Esophagus muscularis mucosa (tissue), 4 donors: ENCODE measurements at places on chromosomes 12 and 14. TPM values are rescaled to one million over a fixed set of nuclear protein-coding genes. Genes with fewer than 3 reads are reported as not detected.
A peak's percentile ranks its signal among the peaks of the same experiment; 100 is the strongest.

TAMALIN gene
- 26.9 TPM for total RNA-seq

RPGRIP1 gene
- total RNA-seq: not detected

PIANP gene
- total RNA-seq: 0.42 TPM

CELA1 gene
- total RNA-seq: not detected

MYF6 gene
- total RNA-seq: not detected

MGP gene
- total RNA-seq: 680 TPM

INHBC gene
- not detected for total RNA-seq

DNAI7 gene
- total RNA-seq: 0.40 TPM

- DNase-seq: no peak
- peaks cover 13% of the 10 kb centered on the region for H3K4me1 ChIP-seq
- H3K36me3 ChIP-seq: peaks cover 27% of the 10 kb centered on the region
- peak overlapping the region; percentile 64 for H3K4me3 ChIP-seq
- H3K27ac ChIP-seq: peak overlapping the region; percentile 95
- H3K27me3 ChIP-seq: no peaks in the 10 kb centered on the region
Observed at GRCh38 chr14:22955702-22956569, 954 bp downstream of the HAUS4 start.

GRCh38 chr12:6165395-6165794 is 34.8 kb upstream of the CD9 start:
- H3K27me3 ChIP-seq: no peaks in the 10 kb centered on the region
- no peak for DNase-seq
- no peaks in the 10 kb centered on the region for H3K36me3 ChIP-seq
- no peak overlapping the region for H3K4me3 ChIP-seq

GRCh38 chr12:116162071-116162470 is 115.4 kb downstream of the MED13L start:
- H3K36me3 ChIP-seq: no peaks in the 10 kb centered on the region
- peaks cover 89% of the 10 kb centered on the region for H3K4me1 ChIP-seq
- no peak overlapping the region for H3K4me3 ChIP-seq
- H3K27me3 ChIP-seq: no peaks in the 10 kb centered on the region

DNA sequence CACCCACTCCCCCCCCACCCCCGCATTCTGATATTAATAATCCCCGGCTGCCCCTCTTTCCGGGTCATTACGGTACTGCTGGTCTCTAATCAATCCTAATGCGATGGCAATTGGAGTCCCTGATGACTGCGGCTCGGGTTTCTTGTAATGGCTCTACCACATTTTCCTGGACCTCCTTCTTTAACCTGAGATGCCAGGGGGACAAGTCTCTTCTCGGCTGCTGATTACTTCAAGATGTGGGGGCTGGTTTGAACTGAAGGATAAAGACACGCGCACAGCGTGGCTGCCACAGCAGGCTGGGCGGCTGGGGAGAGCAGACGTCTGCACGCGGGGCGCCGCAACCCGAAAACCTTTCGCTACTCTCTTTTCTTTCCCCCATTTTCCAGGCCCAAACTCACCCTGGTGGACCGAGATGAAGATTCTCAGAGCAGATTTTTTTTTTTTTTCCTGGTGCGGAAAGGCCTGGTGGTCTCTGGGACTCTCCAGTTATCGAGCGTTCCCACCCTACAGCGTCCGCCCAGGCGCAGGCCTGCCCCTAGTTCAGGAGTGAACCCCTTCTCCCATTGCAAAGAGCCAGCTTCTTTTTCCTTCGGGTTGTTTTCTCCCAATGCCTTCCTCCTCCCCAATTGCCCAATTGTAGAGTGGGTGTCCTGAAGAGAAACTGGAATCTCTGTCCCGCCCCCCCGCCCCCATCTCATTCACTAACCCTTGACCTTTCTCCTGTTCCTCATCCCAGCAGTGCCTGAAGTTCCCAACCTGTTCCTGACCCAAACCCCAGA is 6.0 kb upstream of the SIX1 start:
- peaks cover 39% of the 10 kb centered on the region for H3K4me1 ChIP-seq
- H3K27me3 ChIP-seq: peaks cover 76% of the 10 kb centered on the region
- no peak overlapping the region for H3K27ac ChIP-seq

DNA sequence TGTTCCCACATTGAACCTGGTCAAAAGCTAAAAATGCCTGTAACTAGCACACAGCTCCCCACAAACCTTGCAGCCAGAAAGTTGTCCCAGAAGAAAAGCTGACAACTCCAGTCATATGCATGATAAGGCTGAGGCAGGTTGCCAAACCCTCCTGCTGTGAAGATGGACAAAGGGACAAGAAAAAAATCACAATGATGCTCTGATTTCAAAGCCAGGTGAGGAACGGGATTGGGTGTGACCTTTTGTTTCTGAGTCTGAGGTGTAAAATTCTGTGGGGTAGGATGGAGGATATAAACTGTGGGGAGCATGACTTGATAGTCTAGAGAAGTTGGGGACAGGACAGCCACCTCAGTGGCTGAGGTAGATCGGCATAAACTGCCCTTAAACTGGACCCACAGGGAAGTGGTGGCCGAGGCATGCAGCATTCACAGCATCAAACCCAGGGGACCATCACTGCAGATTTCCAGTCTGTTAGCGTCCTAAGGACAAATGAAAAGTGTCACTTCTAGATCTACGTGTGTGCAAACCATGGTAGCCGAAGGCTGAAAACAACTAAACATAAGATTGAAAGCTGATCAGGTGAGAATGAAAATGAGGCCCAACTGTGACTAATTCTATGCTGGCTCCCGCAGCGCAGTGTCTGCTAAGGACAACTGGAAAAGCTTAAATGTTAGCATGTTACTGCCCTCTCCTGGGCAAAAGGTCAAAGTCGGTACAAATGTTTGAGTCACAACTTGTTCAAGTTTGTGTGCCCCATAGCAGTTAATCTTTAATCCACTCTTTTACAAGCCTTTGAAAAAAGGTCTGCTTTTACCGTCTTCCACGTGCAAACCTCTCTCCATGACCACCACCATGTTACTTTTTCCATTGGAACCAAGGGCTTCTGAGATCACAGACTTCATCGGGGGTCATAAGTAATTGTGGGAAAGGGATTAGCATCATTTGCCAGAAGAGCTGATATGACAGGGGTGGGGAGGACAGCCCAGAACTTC is 39.8 kb downstream of the GRIN2B start:
- H3K4me3 ChIP-seq: no peak overlapping the region
- no peaks in the 10 kb centered on the region for H3K36me3 ChIP-seq
- no peaks in the 10 kb centered on the region for H3K27me3 ChIP-seq
- peak; percentile 75 for DNase-seq
- H3K4me1 ChIP-seq: no peaks in the 10 kb centered on the region
- no peak overlapping the region for H3K27ac ChIP-seq

- no peak overlapping the region for H3K4me3 ChIP-seq
- no peak for DNase-seq
- no peaks in the 10 kb centered on the region for H3K36me3 ChIP-seq
- H3K27me3 ChIP-seq: no peaks in the 10 kb centered on the region
- H3K27ac ChIP-seq: no peak overlapping the region
Observed at GRCh38 chr14:105902131-105902898, 375.9 kb downstream of the TMEM121 start.

DNA sequence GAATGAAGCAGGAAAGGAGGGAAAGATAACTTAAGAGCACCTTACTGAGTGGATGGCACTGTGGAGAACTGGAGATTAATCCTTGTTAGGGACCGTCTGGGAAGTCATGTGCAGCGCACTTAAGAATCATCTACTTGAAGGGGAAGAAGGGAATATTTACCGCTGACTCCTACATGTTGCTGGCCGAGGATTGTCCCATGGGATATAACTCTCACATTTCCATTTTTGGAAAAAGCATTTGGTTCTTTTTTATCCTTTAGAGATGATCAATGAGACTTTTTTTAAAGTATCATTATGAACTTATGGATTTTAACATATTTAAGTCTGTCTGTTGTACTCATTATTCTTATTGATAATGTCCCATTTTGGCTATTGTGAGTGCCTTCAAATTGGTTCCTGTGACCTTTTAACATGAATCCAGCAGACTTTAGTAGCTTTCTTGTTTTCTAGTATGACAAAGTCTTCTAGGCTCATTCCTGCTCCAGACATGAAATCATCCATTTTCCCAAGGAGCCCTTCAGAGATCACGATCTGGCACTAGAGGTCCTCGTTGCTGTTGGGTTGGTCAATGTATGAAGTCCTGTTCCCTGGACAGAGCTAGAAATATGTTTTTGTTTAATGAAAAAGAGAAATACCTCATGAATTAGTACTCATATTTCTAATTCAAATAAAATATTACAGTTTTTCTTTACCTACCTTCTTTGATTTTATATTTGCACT is 20.2 kb upstream of the FAM234B start:
- no peaks in the 10 kb centered on the region for H3K27me3 ChIP-seq
- H3K4me3 ChIP-seq: no peak overlapping the region
- H3K4me1 ChIP-seq: peaks cover 16% of the 10 kb centered on the region

GRCh38 chr12:16299403-16299802 is 21.9 kb upstream of the SLC15A5 start:
- DNase-seq: no peak
- no peak overlapping the region for H3K27ac ChIP-seq
- H3K4me3 ChIP-seq: no peak overlapping the region
- no peaks in the 10 kb centered on the region for H3K36me3 ChIP-seq
- no peaks in the 10 kb centered on the region for H3K4me1 ChIP-seq

- H3K4me3 ChIP-seq: no peak overlapping the region
- DNase-seq: no peak
- H3K4me1 ChIP-seq: peaks cover 3% of the 10 kb centered on the region
- no peaks in the 10 kb centered on the region for H3K36me3 ChIP-seq
Observed at GRCh38 chr14:54194501-54194900, 202.3 kb upstream of the CDKN3 start.

DNA sequence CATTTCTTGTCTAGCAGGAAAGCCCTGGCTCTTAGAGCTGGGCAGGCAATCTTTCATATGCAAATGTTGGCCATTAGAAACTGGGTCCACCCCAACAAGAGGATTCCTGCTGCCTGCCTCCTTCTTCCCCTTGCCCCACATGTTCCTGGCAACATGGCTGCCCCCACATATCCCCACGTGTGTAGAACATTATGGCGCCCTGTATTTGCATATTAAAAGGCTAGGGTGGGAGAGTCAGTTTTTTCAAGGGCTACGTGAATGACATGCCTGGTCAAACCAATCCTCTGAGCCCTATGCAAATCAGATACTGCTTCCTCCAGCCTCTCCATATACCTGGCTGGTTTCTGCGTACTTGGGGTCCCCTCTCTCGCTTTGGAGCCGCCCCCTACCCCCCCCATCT is 514.0 kb downstream of the FUT8 start:
- H3K4me3 ChIP-seq: no peak overlapping the region
- no peak overlapping the region for H3K27ac ChIP-seq
- DNase-seq: no peak

- peak overlapping the region; percentile 58 for H3K4me3 ChIP-seq
- peak overlapping the region; percentile 16 for H3K27ac ChIP-seq
- H3K36me3 ChIP-seq: no peaks in the 10 kb centered on the region
- no peak for DNase-seq
- peaks cover 22% of the 10 kb centered on the region for H3K4me1 ChIP-seq
Observed at GRCh38 chr12:51390891-51391282, 319 bp downstream of the GALNT6 start.

DNA sequence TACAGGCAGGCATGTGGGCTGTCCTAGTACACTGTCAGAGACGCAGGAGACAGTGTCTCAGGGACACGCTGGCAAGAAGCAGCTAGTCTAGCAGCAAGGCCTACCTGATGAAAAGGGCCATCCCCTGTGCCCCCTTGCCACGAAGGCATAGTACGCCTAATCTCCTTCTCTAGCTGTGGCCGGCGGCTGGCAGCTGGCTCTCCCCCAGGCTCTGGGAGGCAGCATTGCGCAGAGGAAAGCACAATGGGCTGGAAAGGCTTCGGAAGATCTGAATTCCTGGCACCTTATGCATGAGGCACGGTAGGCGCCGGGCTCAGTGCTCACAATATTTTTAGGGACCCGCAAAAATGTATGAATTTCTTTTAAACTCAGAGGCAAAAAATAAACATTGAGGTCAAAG is 16.0 kb upstream of the PLEKHH1 start:
- H3K27ac ChIP-seq: no peak overlapping the region
- no peak for DNase-seq
- H3K4me1 ChIP-seq: peaks cover 21% of the 10 kb centered on the region
- H3K36me3 ChIP-seq: no peaks in the 10 kb centered on the region
